ENCODE measurements at places on chromosomes 6 and 20. TPM values are rescaled to one million over a fixed set of nuclear protein-coding genes. Genes with fewer than 3 reads are reported as not detected.
A peak's percentile ranks its signal among the peaks of the same experiment; 100 is the strongest.

DNA sequence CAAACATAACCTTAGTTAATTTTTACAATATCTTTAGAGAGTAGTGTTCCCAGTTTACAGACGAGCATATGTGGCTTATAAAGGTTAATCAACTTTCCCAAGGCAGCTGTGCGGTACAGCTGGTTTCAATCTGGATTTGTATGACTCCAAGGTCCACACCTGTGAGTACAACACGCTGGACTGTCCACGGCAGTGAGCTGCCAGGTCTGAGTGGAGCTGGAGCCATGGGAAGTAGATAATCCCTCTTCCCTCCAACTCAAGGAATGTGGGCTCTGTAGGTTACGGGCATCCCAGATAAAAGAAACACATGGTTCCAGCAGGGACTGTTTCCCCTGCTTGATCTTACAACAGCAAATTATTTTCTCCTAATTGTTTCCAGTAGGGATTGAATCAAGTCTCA, 102.2 kb downstream of the SOD2 start:
- no peak for DNase-seq
- H3K4me1 ChIP-seq: peaks cover 8% of the 10 kb centered on the region
- no peak overlapping the region for H3K27ac ChIP-seq
- no peaks in the 10 kb centered on the region for H3K36me3 ChIP-seq
- H3K4me3 ChIP-seq: no peak overlapping the region
- H3K27me3 ChIP-seq: no peaks in the 10 kb centered on the region

GRCh38 chr6:28587746-28588075, 62.0 kb downstream of the GPX5 start:
- H3K27me3 ChIP-seq: peaks cover 80% of the 10 kb centered on the region
- no peak for DNase-seq
- H3K4me3 ChIP-seq: peak overlapping the region; percentile 53
- H3K36me3 ChIP-seq: no peaks in the 10 kb centered on the region
- no peak overlapping the region for H3K27ac ChIP-seq
- peaks cover 9% of the 10 kb centered on the region for H3K4me1 ChIP-seq

DNA sequence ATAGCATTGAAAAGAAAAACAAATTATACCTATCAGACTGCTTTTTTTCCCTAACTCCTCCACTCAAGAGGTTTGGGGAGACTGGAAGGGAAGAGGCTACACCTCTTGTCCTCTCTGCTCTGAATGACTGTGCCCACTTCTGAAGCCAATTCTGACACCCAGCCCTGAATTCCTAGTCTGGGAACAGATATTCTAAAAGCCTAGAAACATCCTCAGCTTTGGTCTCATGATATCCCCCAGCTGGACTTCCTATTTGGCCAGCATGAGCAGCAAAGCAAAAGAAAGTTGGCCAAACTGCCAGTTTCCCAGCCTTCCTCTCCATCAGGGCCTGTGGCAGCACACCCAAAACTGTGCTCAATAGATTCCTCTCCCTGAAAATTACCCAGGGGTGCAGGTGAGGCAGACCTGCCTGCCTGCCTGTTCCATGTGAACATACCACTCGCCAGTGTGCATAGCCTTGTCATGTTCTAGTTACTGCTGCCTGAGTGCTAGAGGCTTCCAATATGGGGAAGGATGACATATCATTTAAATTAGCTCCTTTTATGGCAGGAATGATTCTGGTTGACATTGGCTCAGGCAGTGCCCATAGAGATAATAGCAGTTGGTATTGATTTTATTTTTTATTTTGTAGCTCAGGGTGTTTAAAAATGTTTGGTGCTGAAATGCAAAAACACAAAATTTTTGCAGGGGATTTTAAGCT, 152.1 kb upstream of the RIN2 start:
- no peak overlapping the region for H3K4me3 ChIP-seq
- H3K27me3 ChIP-seq: no peaks in the 10 kb centered on the region
- no peaks in the 10 kb centered on the region for H3K4me1 ChIP-seq
- DNase-seq: no peak
- H3K27ac ChIP-seq: no peak overlapping the region

DNA sequence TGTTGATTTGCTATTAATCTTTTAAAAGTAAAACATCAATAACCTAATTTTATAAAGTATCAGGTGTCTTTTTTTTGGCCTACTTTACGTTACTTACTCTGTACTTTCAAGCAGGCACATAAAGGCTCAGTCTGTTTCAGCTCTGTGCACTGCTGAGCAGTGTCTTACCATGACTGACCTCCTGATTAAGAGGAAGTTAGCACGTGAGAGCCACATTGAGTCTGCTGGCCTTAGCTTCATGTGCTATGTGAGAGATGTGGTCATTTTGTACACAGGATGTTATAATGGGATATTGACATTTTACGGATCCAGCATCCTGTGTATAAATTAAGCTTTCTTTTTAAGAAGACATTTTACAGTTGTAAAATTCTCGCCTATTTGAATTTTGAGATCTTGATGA, 31.9 kb downstream of the ARID1B start:
- H3K27ac ChIP-seq: no peak overlapping the region
- no peak overlapping the region for H3K4me3 ChIP-seq
- H3K27me3 ChIP-seq: no peaks in the 10 kb centered on the region
- H3K4me1 ChIP-seq: peaks cover 12% of the 10 kb centered on the region
- DNase-seq: no peak

GRCh38 chr6:88785478-88785877, 177.9 kb downstream of the RNGTT start:
- H3K27ac ChIP-seq: no peak overlapping the region
- no peaks in the 10 kb centered on the region for H3K27me3 ChIP-seq
- H3K36me3 ChIP-seq: no peaks in the 10 kb centered on the region
- H3K4me1 ChIP-seq: no peaks in the 10 kb centered on the region
- no peak for DNase-seq
- H3K4me3 ChIP-seq: no peak overlapping the region

DNA sequence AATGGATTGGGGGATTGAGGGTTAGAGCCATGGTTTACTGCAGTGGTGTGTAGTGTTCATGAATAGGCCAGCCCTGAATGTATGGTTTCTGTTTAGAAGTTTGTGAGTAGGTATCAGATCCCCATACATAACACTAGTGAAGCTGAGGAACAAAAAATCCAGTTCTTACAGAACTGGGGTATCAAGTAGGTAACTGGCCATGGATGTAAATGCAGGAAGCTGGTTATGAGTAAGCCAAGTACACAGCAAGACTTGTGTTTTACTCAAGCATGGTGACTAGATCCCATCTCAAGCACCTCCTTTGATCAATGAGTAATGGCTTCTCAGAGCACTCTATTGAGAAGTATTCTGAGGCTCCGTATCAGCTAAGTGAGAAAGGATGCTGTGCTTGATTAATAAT, 613.7 kb upstream of the FLRT3 start:
- H3K4me3 ChIP-seq: no peak overlapping the region
- no peak for DNase-seq
- peaks cover 6% of the 10 kb centered on the region for H3K4me1 ChIP-seq
- no peaks in the 10 kb centered on the region for H3K36me3 ChIP-seq

DNA sequence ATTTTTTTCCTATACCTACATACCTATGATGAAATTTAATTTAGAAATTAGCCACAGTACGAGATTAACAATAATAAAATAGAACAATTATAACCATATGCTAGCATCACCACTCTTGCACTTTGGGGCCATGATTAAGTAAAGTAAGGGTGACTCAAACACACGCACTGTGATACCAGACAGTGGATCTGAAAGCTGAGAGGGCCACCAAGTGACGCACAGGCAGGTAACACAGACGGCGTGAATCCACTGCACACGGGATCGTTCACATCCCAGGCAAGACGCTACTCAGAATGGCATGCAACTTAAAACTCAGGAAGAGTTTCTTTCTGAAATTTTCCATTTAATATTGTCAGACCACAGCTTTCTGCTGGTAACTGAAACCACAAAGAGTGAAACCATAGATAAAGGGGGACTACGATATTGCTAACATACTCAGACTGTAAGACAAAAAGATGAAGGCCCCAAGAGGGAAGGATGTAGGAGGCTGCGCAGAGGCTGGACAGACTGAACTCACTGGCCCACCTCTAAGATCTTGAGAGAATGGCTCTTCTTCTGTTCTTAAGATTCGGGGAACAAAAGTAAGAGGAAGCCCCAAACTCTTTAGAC, 17.9 kb downstream of the RRBP1 start:
- peak overlapping the region; percentile 71 for H3K27ac ChIP-seq
- peaks cover 11% of the 10 kb centered on the region for H3K4me1 ChIP-seq
- peak; percentile 7 for DNase-seq

DNA sequence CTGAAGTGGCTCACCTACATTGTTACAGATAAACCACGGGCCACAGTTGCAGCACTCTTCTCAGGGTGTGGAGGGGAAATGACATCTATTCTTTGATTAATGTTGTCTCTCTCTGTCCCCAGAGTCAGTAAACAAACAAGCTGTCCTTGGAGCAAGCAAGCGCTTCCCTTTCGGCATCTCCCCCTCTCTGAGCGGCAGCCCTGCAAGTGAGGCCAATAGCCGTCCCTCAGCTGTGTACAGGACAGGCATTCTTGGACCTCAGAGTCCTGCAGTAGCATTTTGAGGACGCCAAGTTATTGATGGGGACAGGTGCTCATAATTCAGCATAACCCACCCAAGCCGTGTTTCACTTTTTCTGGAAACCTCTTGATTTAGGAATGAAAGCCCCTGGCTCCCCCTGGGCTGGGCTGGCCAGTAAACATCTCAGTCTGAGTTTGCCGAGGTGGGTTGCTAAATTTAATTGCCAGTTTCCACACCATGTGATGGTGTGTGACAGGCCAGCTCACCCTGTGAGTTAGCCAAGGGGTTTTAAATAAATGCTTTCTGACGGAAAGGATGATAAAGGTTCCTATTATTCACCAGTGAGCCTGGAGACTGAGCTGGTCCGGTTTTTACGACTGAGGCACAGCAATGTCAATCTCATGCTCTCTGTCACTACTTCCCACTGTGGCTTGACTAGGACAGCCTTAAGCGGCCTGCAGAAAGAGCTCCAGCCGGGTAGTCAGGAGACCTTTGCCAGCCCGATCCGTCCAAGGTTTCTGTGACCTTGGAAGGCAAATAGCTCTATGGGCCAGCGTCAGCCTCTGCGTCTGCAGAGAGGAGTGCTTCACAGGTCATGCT, 214.8 kb upstream of the RREB1 start:
- no peak overlapping the region for H3K4me3 ChIP-seq
- H3K4me1 ChIP-seq: peaks cover 16% of the 10 kb centered on the region
- DNase-seq: no peak
- no peaks in the 10 kb centered on the region for H3K36me3 ChIP-seq

DNA sequence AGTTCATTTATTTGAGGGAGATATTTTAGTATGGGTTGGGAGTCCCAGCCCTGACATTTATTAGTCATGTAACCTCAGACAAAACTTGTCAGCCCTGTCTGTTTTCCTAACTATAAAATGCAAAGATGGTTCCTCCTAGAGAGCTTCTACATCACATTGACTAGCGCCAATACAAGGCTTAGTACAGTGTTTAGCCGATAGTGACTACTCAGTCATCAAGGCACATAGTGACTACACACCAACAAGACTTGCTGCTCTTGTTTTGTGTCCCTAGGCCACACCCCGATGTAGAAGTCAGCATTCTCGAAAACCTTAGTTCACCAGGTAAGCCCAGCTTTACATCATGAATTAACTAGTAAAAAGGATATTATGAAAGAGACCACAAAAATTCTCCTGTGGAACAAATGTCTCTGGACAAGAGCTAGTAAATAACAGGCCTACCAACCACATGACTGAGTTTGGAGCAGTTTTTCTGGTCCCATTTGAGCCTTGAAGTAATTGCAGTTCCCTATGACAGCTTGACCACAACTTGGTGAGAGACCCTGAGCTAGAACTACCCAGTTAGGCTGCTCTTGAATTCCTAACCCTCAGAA, 68.8 kb downstream of the PFDN4 start:
- H3K36me3 ChIP-seq: no peaks in the 10 kb centered on the region
- H3K4me1 ChIP-seq: no peaks in the 10 kb centered on the region
- DNase-seq: no peak
- H3K27me3 ChIP-seq: no peaks in the 10 kb centered on the region

DNA sequence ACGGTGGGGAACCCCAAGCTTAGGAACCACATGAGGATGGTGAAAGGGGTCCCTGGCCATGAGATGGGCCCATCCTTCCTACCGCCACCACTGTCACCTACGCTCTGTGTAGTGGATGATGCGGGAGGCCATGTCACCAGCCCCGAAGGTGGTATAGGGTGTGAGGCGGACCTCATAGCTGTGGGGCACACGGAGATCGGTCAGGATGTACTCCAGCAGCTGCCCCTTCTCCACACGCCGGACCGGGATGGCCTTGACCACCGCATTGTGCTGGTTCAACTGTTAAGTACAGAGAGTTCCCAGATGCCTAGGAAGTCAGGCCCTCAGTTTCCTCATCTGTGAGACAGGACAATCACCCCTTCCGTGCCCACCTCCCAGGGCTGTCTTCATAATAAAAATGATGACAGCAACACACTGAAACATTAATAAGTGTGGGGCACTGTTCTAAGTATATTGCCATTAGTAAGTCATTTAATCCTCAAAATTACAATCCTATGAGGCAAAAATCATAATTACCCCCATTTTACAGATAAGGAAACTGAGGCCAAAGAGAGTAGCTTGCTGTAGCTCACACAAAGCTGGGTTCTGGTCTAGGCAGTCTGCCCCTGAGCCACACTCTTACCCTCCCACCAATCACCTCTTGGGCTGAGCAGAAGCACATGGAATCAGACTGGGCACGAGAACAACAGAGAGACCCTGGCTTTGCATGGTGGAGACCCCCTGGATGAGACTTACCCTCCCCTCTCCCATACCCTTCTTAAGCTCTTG, 51.4 kb downstream of the MDGA1 start:
- no peaks in the 10 kb centered on the region for H3K36me3 ChIP-seq
- H3K4me1 ChIP-seq: peaks cover 7% of the 10 kb centered on the region
- peaks cover 35% of the 10 kb centered on the region for H3K27me3 ChIP-seq
- no peak overlapping the region for H3K27ac ChIP-seq
- DNase-seq: no peak

GRCh38 chr20:12067686-12068085, 150.0 kb downstream of the BTBD3 start:
- DNase-seq: no peak
- H3K4me1 ChIP-seq: no peaks in the 10 kb centered on the region
- no peaks in the 10 kb centered on the region for H3K27me3 ChIP-seq

DNA sequence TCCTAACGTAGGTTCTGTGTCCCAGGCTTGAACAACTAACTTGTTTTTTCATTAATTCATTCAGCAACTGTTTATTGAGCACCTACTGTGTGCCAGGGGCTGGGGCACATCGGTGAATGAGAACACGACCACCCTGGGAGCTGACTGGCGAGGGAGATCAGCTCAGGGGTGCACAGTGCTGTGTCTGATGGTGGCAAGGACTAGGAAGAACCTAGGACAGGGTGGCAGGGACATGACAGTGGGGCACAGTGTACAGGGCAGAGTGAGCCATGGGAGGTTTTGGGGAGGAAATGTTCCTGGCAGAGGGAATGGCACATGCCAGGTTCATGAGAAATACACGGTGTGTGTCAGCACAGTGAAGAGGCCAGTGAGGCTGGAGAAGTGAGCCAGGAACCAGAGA, 76.7 kb downstream of the BMP7 start:
- no peaks in the 10 kb centered on the region for H3K27me3 ChIP-seq
- DNase-seq: no peak
- no peaks in the 10 kb centered on the region for H3K36me3 ChIP-seq
- no peak overlapping the region for H3K27ac ChIP-seq
- no peak overlapping the region for H3K4me3 ChIP-seq

- H3K4me3 ChIP-seq: no peak overlapping the region
- H3K27me3 ChIP-seq: no peaks in the 10 kb centered on the region
- H3K4me1 ChIP-seq: peaks cover 10% of the 10 kb centered on the region
- H3K36me3 ChIP-seq: no peaks in the 10 kb centered on the region
- DNase-seq: no peak
These were observed 39.5 kb upstream of the REV3L start for GRCh38 chr6:111522393-111523020.

The KIF3B gene
- total RNA-seq: 46.5 TPM

The RPP40 gene
- total RNA-seq: not detected

The TMEM74B gene
- total RNA-seq: 0.96 TPM

The MTFR2 gene
- 5.8 TPM for total RNA-seq

The TXLNB gene
- 0.27 TPM for total RNA-seq
